GM03348 (cell line): ENCODE measurements at places on chromosomes 3 and 15.

DNA sequence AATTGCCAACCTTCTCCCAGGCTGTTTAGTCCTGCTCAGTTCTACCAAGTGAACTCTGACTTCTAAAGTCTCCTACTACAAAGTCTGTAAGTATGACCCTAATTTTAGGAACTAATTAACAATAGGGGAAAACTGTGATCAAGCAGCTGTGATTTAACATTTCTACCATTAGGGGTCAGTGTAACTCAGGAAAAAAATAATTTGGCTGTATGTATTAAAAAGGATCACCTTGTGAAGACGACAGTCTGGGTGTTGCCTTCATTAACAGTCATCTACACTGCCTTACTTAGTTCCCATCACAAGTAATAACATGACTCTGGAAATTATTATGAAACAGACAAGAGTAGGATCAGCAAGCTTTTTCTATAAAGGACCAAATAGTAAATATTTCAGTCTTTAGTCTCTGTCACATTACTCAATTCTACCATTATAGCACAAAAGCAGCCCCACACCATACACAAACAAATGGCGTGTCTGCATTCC, 4.2 kb upstream of the NPHP3 start:
- peak; percentile 31 for DNase-seq

DNA sequence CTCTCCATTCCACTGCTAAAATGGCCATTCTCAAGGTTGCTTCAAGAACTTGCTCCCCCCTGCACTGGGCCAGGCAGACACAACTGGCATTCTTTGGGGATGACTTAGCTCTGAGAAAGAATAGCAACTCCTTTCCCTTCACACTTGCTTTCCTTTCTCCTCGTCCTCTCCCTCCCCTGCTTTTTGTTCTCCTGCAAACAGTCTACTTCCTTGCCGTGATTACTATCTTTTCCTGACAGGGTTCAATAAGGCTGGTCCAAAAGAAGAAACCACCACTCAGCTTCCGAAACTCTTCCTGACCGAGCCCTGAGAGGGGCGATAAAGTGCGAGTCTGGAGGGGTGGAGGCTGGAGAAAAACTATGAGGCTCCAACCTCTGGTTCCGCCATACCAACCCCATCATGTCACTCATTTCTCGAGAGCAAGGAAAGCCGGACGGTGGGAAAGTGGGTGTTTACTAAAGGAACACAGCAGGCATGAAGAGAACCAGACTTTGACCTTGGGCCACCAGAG, 5.0 kb downstream of the AMOTL2 start:
- DNase-seq: peak; percentile 60

DNA sequence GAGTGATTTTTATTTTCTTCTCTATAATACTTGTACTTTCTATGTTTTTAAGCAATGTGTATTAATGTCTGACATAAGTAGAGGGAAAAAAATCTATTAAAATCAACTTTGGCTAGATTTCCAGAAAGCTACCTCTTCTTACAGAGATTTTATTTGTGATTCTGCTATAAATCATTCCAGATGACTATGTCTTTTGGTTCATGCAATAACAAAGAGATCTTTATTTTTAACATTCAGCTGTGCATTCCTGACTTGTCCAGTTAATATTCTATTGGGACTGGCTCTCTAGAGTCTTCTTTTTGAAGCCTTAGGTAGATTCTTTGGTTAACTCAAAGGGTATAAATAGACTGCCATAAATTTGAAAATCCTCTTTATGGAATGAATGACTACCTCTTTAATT, 74.3 kb upstream of the ARPP21 start:
- DNase-seq: no peak

DNA sequence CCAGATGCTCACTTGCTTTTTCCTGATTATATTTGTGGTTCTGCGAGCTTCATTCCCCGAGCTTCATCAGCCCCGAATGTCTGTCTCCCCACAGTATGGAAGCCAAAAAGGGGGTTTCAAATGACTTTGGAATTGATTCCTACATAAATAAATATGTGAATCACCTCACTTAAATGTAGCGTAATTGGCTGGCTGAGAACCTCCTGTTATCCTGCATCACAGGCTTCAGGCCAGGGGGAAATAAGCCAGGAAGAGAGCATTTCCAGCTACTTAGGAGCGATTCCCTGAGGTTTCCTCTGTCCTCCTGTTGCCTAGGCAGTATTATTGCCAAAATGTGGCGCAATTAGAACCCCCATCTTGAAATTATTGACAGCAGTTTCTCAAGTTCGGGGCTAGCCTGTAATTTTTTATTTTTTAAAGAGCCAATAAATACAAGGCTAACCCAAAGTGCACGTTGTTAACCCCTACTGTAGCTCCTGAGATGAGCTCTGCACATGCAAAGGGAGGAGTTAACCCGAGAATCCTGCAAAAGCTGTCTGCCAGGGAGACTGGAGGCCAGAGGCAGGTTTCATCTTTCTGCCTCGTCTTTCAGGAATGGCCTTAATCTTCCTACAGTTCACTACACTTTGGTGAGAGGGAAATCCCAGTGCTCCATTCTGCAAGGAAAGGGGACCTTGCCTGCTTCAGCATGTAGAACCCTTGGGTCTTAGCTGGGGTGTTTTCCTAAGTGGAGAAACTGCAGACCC, 148.2 kb downstream of the ADAMTS9 start:
- peak; percentile 80 for DNase-seq

GRCh38 chr3:39529577-39529976, 62.1 kb downstream of the MOBP start:
- DNase-seq: no peak

DNA sequence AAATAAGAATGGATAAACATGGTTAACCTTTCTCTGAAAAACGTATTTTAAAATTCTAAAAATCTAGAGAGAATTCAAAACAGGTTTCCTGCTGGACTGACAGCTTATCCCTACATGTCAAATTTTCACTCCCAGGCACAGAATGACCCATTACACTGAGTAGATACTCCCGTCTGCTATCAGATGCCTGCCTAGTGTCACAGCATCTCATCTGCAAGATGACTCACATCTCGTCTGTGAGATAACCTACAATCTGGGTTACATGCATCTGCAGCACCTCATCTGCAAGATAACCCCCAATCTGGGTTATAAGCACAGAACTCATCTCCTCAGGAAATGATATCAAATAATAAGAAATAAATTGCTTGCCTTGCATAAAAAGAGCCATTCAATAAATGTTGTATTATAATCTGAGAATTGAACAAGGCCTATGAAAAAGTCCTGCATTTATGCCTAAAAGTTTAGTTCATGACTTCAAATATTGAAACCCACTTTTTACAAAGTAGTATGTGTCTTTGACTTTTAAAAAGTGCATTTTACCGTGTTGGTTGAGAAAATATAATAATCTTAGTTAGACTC, 188.3 kb upstream of the THBS1 start:
- no peak for DNase-seq

GRCh38 chr3:7190095-7190494, 329.2 kb downstream of the GRM7 start:
- DNase-seq: no peak

DNA sequence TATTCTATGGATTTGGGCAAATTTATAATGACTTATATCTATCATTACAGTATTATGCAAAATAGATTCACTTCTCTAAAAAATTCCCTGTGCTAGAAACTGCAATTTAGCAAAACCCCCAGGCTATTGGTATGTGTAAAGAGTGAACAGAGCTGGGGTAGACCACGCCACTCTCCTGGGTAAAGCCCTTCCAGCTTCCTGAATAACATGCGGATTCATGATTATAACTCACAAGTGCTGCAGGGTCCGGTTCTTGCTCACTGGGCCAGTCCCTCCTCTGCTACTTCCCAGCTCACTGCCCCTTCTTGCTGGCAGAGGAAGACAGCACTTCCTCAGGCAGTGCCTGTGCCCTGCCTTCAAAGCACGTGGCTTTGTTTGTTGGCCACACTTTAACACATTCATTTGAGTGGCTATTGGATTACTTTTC, 4.1 kb downstream of the CD80 start:
- no peak for DNase-seq

GRCh38 chr3:194196876-194197275, 60.9 kb downstream of the HES1 start:
- DNase-seq: no peak
